Hematopoietic multipotent progenitor cell treated with erythropoietin and hydrocortisone succinate and interleukin-3 and kit ligand, for 4 days (in vitro differentiated cells): ENCODE measurements at places on chromosomes 2 and 18.

GRCh38 chr18:26458526-26459232 lies 89.7 kb downstream of the KCTD1 start:
- peak; percentile 68 for DNase-seq

DNA sequence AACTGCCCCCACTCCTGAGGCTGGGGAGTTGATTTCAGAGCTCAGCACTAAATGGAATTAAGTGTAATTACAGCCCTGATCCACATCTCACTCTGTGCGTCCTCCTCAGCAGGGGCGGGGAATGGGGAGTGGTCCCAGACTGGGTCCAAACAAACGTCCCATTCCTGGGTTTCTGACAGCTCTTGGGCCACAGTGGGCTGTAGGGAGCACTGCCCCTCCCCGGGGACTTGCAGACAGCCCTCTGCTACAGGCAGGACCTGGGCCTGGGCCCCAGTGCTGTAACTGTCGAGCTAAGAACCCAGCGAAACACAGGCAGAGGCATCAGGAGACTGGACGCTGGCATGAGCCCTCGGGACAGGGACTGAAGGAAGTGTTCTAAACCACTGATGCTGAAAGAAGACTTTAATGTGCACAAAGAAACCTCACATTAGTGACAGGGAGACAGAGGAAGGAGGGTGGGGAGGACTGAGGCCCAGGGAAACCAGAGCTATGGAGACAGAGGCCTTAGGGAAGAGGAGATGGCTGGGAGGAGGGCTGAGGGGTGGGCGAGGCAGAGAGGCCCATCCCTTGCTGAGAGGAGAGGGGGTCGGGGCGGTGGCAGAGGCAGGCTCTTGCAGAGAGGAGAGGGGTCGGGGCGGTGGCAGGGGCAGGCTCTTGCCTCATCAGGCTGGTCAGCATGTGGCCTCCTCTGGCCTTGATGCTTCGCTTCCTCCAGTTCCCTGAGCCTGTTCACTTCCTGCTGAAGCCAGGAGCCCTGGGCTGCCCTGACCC lies 5.8 kb upstream of the SEMA4C start:
- no peak for DNase-seq

GRCh38 chr2:11669454-11670291 lies at the start of gene NTSR2:
NTSR2 (minus strand) TSS chr2:11670195; CDS start chr2:11670129, 66 bp downstream.
- DNase-seq = peak; percentile 82

- no peak for DNase-seq
Measured at GRCh38 chr18:57841568-57841967, 38.5 kb upstream of the ATP8B1 start.

DNA sequence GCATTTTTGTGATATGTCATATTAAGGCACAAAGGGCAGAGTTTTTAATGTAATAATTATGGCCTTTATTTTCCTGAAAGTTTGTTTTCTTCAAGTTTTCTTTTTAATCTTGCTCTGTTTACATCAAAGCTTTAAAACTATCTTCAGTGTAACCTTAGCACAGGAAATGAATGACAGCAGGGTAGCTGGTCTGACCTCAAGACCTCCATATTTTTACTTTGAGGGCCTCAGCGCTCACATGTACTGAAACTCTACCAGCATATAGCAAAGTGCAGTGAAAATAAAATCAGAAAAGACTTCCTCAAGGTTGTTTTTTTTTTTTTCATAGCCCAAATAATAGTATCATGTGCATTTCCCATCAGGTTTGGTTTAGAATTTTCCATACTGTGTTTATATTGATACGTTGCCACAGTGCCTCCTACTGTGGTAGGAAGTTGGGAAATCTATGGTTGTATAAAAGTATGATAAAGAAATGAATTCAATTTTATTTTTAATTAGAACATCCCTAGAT lies 163.4 kb downstream of the UBE2E3 start:
- DNase-seq = no peak

DNA sequence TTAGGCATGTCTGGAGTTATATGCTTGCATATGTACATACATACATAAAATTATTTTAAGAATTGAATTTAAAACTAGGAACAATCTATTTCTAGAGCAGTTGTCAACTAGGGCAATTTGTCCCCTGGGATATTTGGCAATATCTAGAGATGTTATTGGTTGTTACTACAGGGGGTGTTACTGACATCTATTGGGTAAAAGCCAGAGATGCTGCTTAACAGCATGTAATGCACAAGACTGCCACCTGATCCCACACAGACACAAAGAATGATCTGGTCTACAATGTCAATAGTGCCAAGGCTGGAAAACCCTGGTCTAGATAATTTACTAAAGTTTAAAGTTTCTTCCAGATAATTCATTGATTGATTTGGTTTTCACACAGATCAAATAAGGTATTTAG lies 185.3 kb downstream of the NYAP2 start:
- DNase-seq = no peak

DNA sequence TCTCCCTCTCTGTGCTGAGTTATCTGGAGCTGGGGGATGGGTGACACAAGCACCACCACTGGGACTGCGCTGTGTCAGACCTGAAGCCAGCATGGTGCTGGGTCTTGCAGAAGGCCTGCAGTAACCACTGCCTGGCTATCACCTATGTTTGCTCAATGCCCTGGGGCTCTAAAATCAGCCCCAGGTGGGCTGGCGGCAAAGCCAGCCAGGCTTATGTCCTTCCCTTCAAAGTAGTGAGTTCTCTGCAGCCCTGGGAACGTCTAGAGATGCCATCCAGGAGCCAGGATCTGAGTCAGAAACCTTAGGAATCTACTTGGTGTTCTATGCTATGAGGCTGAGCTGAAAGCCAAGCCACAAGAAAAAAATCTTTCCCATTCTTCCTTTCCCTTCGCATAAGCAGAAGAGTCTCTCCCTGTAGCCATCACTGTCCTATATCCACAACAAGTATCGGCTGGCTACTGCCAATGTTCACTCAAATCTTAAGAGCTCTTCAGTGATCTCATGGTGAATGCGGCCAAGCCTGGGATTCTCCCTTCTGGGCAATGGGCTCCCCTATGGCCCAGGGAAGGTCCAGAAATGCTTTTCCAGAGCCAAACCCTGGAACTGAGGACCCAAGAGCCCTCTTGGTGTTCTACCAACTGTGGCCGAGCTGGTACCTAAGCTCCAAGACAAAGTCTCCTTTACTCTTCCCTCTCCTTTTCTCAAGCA lies 248.7 kb downstream of the ZNF385B start:
- DNase-seq = no peak

DNA sequence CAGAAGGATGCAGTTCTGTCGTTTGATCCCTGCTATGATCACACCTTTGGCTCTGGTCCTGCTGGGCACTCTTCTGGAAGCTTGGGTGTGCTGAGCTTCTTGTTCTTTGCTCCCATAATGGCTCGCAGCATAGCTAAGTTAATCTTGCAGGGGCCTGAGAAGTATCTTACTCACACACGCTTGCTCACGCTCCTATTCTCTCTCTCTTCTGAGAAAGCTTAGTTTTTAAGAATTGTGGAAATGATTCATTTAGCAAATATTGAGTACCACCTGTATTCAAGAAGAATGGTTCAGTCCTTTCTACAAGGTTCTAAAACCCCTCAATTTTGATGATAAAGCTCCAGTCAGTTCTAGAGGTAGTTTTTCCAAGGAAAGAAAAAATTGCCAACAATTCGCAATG lies 40.6 kb downstream of the XRCC5 start:
- no peak for DNase-seq

- DNase-seq = no peak
Measured at GRCh38 chr18:53994016-53994415, 230.5 kb downstream of the MBD2 start.

GRCh38 chr2:241772063-241772499 lies 4.5 kb upstream of the GAL3ST2 start:
- peak; percentile 30 for DNase-seq

DNA sequence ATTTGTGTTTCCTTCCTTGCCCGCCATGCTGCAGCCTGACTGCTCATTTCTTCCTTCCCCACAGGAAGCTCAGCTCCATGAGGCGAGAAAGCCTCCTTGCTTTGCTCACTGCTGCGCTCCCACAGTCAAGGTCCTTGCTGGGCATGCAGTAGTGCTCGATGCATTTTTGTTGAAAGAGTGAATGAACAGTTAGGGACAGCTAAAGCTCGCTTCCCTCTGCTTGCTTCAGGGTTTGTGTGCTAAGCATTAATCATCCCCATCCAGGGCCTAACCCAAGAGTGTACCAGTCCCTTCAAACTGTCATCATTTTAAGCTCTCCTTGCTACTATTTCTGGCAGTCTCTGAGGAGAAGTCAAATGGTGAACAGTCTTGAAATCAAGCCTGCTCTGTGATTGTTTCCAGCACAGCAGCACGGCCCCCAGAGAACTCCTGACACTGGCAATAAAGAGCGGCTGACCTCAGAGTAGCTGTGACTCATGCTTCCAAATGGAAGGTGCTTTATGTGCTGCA lies 171.7 kb upstream of the SOX11 start:
- no peak for DNase-seq

DNA sequence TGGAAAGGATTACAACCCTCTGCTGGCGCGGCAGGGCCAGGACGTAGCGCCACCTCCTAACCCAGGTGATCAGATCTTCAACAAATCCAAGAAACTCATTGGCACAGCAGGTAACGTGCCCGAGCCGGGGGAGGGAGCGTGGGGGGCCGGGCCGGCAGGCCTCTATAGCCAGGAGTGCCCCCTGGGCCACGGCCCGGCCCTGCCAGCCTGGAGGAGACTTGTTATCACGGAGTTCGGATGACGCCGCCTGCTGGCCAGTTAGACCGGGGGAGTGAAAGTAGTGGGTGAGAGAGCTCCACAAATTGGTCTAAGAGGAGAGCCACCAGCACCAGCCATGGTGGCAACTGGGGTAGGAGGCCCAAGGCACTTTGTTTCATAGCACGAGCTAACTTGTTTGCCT lies 8.6 kb upstream of the TMEM214 start:
- DNase-seq = peak; percentile 37

- no peak for DNase-seq
Measured at GRCh38 chr18:2655954-2656236, 369 bp downstream of the SMCHD1 start.

DNA sequence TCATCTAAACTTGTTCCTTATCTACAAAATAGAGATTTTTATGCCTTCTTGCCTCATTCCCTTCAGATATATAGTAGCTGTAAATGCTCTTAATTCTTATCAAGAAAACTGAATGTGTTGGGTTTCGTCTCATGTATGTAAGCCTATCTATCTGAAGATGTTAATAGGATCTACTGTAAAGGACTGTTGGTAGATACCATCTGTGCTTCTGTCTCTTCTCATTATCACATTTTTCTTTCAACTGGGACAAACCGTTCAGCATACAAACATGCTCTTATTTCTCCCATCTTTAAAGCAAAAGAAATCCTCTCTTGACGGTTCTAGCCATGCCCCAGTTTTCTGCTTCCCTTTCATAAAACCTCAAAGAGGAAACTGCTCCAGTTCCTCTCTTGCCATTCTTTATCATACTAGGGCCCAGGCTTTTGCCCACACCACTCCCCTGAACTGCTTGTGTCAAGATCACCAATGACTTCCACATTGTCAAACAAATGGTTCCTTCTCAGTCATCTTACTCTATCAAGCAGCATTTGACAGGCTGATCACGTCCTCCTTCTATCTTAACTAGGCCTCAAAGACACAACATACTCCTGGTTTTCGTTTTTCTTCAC lies 88.7 kb downstream of the ARHGEF33 start:
- peak; percentile 81 for DNase-seq

GRCh38 chr2:199018826-199019225 lies 438.9 kb downstream of the SATB2 start:
- DNase-seq = no peak

- DNase-seq = no peak
Measured at GRCh38 chr2:27198627-27199026, 13.2 kb upstream of the ATRAID start.

- DNase-seq = no peak
Measured at GRCh38 chr2:60521626-60522025, 31.8 kb downstream of the BCL11A start.

GRCh38 chr2:182822733-182823132 lies 43.7 kb downstream of the FRZB start:
- no peak for DNase-seq

- DNase-seq = no peak
Measured at GRCh38 chr2:13121096-13121495, 404.4 kb downstream of the TRIB2 start.

DNA sequence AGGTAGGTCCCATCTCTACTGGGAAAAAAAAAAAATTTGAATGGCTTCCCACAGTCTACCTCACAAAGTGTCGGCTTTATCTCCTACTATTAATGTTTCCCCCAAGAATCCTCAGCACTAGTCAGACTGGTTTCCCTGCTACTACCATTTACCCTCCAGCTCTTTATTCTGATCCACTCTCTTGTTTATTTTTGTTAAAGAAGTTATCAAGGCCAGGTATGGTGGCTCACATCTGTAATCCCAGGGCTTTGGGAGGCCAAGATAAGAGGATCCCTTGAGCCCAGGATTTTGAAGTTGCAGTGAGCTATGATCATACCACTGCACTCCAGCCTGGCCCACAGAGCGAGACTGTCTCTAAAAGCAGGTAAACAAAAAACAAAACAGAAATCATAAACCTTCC lies 1275.3 kb downstream of the LRP1B start:
- DNase-seq = no peak

DNA sequence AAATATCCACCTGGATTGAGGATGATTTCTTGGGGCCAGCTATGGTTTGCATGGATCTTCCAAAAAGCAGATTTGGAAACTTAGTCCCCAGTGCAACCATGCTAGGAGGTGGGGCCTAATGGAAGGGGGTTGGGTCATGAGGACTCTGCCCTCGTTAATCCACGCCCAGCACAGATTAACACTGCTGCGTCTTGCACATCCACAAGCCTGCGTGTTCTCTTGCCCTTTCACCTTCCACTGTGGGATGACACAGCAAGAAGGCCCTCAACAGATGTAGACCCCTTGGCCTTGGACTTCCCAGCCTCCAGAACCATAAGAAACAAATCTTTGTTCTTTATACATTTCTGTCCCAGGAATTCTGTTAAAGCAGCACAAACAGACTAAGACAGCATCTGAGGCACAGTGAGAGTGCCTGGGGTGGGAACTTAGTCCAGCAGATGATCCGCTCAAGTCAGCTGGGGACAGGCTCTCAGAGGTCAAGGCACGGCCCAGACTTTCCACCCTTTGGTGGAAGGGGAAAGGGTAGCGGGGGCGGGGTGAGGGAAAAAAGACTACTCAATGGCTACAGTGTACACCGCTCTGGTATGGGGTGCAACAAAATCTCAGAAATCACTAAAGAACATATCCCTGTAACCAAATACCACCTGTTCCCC lies 2.4 kb downstream of the RAB17 start:
- no peak for DNase-seq

- no peak for DNase-seq
Measured at GRCh38 chr2:157150747-157151146, 106.8 kb upstream of the GALNT5 start.

- no peak for DNase-seq
Measured at GRCh38 chr18:25795213-25795612, 295.2 kb downstream of the SS18 start.

GRCh38 chr2:77910136-77910535 lies 388.0 kb upstream of the LRRTM4 start:
- DNase-seq = no peak

- DNase-seq = no peak
Measured at GRCh38 chr18:79816981-79817606, 19.4 kb downstream of the KCNG2 start.
